ENCODE measurements at places on chromosomes 3 and 15.

DNA sequence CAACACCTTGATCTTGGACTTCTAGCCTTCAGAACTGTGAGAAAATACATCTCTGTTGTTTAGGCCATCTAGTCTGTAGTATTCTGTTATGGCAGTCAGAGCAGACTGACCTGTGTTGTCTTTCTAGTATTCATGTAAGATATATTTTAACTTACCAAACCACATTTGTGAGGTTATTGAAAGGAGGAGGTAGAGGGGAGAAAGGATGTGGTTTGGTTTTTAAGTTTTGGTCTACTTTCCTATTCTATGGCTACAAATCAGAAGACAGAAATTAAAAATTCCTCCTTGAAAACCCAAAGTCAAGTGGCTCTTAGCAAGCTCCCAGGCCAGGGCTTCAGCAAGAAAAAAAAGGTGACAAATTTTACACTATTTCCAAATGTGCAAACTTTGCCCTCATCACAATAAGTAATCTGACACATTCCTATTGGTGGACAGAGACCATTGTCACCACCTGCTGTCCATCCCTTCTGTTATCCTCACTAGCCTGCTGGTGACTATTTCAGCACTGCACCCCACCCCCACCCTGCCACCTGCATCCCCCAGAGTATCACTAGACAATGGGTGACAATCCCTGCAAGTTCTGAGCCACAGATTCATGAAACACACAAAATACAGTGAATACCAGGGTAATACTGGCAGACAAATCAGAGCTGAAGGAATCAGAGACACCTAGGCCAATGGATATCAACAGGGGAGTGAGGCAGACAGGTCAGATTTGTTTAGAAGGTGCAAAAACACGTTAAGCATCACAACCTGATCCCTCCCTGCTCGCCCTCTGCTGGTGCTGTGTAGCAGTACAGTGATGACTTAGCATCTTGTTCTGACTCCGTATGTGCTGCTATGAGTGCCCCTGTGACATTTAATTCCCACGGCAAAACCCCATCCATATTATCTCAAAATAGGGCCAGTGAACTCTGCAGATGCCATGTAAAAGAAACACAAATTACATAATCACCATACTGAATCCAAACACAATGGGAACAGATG is 79.0 kb upstream of the DCLK3 start:
- DNase-seq = peak; percentile 70

DNA sequence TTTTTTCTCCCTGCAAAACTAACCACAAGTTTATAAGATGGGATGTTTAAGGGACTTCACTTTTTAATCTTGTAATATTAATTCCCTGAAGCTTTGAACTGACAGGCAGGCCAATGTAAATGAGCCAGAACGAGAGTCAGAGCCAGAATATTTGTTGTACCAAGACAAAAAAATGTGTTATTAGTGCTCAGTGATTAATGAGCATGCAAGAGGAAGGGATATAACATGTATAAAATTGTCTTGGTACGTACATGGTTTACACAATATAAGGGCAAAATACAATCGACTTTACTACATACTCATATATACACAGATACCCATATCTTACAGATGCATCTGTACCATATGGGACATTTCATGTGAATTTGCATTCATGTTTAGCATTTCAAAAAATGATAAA is 331.2 kb downstream of the MECOM start:
- DNase-seq = no peak

DNA sequence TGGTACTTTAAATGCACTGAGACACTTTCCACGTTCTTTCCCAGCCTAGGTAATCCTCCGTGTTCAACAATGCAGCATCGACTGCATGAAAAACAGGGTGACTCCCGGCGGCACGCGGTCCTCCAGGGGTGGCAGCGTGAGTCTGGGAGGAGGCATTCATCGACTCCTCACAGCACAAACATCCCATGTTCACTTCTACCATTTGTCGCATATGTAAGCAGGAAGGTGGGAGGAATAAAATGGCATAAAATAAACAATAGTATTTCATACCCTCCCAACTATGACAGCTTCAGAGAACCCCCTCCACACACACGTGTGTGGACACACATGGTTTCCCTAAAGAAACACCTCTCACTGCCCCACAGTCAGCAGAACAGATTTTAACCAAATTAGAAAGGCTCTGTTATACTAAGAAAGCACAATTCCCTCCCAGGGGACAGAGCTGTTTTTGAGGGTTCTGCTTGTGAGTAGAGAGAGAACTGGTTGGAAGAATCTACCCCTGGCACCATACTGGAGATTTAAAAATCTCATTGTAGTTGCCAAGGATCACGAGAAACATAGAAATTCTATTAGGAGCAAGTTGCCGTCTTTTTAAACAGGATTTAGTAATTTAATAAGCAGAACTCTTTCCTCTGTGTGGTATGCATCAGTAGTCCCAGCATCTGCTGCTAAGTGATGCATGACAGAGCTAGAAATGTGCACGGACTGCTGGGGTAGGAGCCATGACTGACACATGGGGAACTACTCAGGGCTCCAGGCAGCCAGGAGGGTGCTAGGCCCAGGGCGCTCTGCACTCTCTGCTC is 6.0 kb downstream of the FAM43A start:
- DNase-seq = no peak

DNA sequence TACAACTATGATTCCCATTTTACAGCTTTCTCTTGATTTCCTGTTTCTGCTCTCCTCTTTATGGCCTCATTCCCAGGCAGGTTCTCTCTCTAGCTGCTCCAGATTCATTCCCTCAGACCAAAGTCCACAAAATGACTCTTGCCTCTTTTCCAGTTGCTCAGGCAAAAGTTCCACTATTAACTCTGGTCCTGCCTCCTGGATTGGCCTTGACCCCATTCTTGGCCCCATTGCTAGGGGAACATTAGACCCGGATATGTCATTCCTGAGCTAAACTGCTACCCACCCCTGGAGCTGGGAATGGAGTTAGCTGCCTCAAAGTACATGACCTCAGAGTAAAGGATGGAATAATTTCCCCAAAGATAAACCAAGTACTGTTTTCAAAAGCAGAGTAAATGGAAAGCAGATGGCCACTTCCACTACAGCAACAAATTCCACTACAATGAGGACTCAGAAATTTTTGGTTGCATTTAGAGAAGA is 73.0 kb upstream of the GAP43 start:
- no peak for DNase-seq

DNA sequence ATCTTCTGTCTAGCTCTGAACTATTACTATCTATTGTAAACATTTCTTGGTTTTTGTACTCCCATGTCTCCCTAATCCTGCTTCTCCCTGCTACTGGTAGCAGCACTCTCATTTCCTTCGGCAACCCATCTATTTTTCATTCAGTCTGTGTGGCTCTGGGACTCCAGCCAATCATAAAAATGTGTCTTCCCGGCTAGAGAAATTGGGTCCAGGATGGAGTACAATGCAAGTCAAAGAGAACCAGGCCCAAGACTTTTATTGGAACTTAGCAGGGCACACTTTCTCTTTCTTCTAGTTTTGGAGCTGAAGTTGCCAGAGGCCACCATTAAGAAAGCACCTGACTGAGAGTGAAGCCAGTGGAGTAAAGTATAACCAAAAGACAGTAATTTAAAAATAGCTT is 22.8 kb upstream of the ARHGEF26 start:
- DNase-seq = no peak

- no peak for DNase-seq
Measured at GRCh38 chr3:136336329-136337100, 86.4 kb downstream of the PCCB start.

GRCh38 chr15:36605604-36606263 is 26.3 kb downstream of the CDIN1 start:
- DNase-seq = no peak

DNA sequence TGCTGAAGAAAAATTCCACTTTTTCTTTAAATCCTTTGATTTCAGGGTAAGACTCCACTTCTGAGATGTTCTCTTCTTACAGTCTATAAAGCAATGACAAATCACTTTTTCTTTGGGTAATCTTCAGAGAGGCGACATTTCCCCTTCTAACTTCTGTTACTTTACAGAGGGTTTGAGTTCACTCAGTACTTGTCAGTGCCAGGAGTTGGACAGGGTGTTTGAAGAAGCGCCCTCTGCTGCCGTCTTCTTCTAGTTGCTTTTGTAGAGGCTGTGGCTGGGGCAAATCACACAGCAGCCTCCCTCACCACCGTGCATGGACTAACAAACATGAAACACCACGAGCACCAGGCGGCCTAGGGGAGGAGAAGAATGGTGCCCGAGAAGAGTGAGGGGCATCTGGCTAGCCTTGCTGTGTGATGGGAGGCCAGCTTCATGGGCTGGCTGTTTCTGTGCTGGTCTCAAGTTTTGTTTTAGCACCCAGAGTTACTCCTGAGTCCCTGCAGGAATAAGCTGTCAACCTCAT is at the start of gene CD80:
Gene CD80, minus strand, starts transcription at position 174 of the 523 bp plus-strand sequence. CDS start 1,886 bp downstream, outside the sequence.
- peak; percentile 27 for DNase-seq
